ENCODE measurements at places on chromosomes 6 and 20.

DNA sequence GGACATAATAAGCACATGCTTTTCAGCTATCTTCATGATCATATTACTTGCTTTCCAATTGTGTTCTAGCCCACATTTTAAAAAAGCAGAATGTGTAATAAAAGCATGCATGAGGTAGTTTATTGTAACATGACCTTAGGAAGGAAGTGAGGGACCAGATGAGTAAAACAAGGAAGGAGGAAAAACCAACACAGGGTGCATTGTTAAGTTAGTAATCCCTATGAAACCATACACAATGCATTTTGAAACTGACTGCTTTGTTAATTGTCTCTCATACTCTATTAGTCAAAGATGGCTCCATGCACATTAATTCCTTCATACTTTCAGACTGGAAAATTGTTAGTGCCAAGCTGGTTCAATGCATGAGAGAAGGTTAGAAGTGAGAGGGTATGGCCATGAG is 37.7 kb upstream of the CENPW start:
- no peak overlapping the region for H3K27ac ChIP-seq
- H3K4me1 ChIP-seq: no peaks in the 10 kb centered on the region
- no peaks in the 10 kb centered on the region for H3K27me3 ChIP-seq
- no peak for DNase-seq
- H3K36me3 ChIP-seq: no peaks in the 10 kb centered on the region
- H3K4me3 ChIP-seq: no peak overlapping the region

- H3K4me1 ChIP-seq: peaks cover 95% of the 10 kb centered on the region
- no peak overlapping the region for H3K27ac ChIP-seq
- no peaks in the 10 kb centered on the region for H3K27me3 ChIP-seq
- no peaks in the 10 kb centered on the region for H3K36me3 ChIP-seq
- DNase-seq: no peak
These were observed 14.6 kb downstream of the TFEB start for GRCh38 chr6:41720783-41721182.

DNA sequence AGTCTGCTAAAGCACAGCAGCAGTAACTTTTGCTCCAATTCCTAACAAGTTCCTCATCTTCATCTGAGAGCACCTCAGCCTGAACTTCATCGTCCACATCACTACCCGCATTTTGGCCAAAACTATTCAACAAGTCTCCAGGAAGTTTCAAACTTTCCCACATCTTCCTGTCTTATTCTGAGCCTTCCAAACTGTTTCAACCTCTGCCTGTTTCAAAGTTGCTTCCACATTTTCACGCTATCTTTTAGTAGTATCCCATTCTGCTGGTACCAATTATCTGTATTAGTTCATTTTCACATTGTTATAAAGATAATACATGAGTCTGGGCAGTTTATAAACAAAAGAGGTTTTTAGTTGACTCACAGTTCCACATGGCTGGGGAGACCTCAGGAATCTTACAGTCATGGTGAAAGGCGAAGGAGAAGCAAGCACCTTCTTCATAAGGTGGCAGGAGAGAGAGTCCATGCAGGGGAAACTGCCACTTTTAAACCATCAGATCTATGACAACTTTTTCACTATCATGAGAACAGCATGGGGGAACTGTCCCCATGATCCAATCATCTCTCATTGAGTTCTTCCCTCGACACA is 99.4 kb upstream of the GRIK2 start:
- no peak for DNase-seq
- H3K4me1 ChIP-seq: no peaks in the 10 kb centered on the region
- no peaks in the 10 kb centered on the region for H3K27me3 ChIP-seq
- H3K36me3 ChIP-seq: no peaks in the 10 kb centered on the region

GRCh38 chr6:134345789-134346188 is 27.9 kb upstream of the SGK1 start:
- no peak overlapping the region for H3K4me3 ChIP-seq
- no peak for DNase-seq
- H3K4me1 ChIP-seq: no peaks in the 10 kb centered on the region

DNA sequence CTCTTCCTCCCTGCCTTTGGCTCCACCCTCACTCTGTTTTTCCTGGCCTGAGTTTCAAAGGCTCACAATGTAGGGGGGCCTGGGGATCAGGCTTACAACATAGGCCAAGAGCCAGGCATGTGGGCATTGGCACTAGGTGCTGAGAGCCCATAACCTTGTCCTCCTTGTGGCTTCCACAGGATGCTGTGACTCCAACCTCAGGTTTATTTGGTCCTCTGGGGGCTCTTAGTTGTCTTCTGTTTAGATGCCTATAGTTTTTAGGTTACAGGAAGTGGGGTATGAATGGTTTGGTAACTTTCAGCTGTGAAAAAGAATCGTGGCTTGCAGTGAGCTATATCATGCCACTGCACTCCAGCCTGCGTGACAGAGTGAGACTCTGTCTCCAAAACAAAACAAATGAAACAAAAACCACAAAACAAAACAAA is 25.6 kb downstream of the MMP24 start:
- no peak overlapping the region for H3K4me3 ChIP-seq
- H3K27me3 ChIP-seq: no peaks in the 10 kb centered on the region
- DNase-seq: no peak
- no peaks in the 10 kb centered on the region for H3K36me3 ChIP-seq
- no peaks in the 10 kb centered on the region for H3K4me1 ChIP-seq

GRCh38 chr6:112513175-112513574 is 166.0 kb downstream of the RFPL4B start:
- no peaks in the 10 kb centered on the region for H3K36me3 ChIP-seq
- H3K27ac ChIP-seq: no peak overlapping the region
- DNase-seq: no peak
- H3K4me1 ChIP-seq: no peaks in the 10 kb centered on the region
- no peaks in the 10 kb centered on the region for H3K27me3 ChIP-seq

GRCh38 chr6:26382121-26382520 is 787 bp upstream of the BTN2A2 start:
- no peak for DNase-seq
- H3K27me3 ChIP-seq: no peaks in the 10 kb centered on the region
